ENCODE measurements at places on chromosomes 1 and 21.
A peak's percentile ranks its signal among the peaks of the same experiment; 100 is the strongest.

DNA sequence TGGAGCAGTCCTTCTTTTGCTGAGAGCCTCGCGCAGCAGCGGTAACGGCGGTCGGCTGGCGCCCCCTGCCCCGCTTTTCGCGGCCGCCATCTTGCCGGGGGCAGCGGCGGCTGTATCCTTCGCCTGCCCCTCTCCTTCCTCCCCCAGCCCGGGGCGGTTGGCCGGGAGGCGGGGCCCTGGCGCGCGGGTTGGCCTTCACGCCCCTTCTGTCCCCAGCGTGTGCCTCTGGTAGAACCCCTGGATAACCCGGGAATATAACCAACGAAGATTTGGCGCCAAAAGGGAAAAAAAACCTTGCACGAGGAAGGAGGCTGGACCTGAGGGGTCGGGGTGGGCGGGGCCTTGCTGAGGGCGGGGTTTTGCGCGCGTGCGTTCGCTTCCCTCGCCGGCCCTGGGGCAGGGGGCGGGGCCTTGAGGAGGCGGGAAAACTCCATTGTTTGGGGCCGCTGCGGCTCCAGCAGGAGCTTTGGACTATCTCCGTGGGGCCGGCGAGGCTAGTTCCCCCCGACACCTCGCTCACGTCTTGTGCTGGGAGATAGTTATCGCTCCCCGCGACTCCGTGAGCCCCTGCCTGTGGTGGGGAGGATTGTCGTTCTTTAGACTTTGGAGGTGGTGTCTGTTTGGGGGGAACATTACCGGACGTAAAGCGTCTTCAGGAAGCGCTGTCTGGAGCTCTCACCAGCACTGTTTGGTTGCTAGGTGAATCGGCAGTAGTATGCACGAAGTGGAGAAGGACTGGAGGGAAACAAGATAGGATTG is 689 bp downstream of the NASP start:
- peak; percentile 74 for DNase-seq

GRCh38 chr21:44345495-44345894 is 6.3 kb upstream of the CFAP410 start:
- DNase-seq, result no peak

GRCh38 chr1:198125995-198126735 is 30.6 kb upstream of the NEK7 start:
- DNase-seq, result no peak

DNA sequence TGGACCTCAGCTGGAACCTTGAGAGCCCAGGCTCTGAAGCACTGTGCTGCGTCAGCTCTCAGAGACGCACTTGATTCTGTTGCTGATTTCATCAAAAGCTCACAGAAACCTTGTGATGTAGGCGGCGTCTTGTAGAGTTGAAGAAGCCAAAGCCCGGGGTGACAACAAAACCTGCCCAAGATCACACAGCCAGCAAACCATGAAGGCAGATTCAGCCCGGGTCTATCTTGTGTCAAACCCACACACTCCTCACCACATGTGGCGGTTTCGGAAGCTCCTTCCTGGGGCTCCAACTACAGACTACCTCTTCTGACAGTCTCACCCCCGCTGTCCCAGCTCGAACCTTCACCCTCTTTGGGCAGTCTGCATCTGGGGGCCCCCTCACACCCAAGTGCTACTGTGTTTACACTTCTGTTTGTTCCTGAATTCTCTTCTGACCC is 50.4 kb downstream of the TENT5C start:
- peak; percentile 42 for DNase-seq

DNA sequence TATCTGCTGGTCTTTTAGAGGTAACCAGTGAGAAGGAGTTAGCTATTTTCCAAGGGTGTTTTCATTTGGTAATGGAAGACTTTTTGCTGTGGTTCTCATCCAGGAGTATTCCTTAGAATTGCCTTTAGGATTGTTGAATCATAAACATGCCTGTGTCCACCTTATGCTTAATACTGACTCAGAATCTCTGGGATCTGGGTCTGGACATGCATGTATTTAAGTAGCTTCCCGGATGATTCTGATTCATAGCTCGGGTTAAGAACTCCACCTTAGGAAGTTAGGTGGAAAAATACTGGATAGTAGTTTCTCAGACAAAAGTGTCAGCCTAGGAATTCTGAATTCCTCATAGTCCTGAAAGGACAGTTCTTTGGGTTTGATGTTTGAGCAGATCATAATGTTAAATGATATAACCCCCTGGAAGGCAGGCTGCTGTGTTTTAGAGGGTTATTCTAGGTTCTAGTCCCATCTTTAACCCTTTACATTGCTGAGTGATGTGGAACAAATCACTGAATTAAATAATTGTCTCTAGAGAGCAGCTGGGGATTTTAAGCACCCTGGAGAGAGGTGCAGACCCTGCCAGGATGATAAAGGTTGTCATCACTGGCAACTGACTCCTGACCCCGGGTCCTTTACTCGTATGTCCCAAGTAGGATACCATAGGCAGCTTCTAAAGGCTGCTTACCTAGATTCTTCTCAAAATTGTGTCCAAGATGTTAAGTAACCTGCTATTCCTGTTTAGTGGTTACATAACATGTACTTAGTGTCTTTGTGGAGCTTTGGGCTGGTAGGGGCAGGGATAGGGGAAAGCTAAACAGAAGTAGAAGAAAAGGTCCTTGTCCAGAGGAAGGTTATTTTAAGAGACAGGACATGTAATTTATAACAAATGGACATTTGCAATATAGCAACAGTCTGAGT is 14.5 kb upstream of the C4BPB start:
- DNase-seq, result no peak

- DNase-seq, result peak; percentile 8
Observed at GRCh38 chr1:223364685-223365382, 858 bp upstream of the SUSD4 start.

- no peak for DNase-seq
Observed at GRCh38 chr21:39663066-39663465, 50.3 kb downstream of the B3GALT5 start.

- DNase-seq, result no peak
Observed at GRCh38 chr1:84247425-84248220, 53.9 kb upstream of the SAMD13 start.

DNA sequence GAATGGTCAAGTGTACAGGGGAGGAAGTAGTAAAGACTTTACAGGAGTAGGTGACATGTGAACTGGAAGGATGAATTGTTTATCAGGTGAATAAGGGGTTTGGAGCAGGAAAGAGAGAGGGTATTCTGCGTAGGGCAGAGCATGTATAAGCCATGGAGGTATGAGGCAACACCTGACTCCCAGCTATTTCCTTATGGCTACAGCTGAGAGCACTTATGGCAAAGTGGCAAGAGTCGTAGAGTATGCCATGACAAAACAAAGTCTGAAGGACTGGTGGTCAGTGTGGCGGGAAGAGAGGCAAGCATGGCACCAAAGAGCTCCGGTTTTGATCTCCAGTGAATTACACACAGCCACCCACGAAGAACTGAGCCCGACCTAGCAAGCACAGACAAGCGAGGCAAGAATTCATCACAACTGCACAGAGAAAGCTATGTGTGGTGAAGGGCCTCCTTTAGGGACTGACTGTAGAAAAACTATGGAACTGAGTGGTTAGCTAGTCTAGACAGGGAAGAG is 9.0 kb upstream of the ELOVL1 start:
- DNase-seq, result no peak

GRCh38 chr1:152997901-152998300 is 3.6 kb upstream of the SPRR3 start:
- no peak for DNase-seq

DNA sequence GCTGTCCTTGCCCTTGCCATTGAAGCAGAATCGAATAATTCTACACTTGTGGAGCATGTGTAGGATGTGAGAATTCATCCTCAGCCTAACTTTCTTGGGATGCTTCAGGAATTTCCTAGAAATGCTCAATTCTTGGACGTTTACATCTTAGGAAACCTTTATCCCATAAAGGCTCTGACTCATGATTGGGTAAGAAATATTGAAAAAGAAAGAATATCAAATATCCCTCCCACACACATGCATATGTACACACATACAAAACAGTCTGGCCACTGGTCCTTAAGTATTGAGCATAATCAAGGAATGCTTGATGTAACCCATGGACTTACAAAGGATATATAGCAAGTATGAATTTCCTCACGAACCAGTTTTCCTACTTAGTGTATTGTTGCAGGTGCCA is 83.9 kb upstream of the IPO9 start:
- DNase-seq, result no peak

GRCh38 chr1:226135059-226135651 is 51.4 kb downstream of the ACBD3 start:
- DNase-seq, result no peak

DNA sequence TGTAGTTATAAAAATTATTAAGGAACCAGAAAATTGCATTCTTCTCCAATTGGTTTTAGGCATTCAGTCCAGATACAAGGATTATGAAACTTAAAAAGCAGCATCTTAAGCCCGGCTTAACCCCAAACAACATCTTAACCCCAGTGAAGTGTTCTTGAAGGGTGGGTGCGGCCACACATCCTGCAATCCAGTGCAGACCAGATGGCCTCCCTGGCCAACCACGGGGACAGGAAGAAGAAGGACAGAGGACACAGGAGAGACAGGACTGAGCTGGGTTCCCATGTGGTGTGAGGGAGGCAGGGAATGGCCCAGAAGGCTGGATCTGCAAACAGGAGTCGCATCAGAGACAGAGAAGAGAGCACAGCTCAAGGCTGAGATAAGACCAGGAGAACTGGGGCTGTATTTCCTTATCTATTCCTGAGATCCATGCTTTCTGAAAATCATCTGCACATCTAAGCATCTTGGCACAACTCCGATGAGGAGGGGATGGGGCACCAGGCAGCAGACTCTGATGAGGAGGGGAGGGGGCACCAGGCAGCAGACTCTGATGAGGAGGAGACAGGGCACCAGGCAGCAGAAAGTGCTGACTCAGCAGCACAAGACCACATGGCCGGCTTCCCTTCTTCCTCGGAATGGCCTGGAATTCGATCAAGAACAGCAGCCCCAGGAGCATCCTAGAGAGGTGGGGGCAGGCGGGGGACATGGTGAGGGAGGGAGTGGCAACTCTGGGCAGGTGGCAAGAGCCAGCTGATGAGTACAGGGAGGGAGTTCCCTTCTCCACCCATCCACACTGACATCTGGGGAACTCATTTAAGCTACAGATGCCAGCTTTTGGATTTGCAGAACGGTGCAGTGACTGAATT is 26.6 kb downstream of the ABCG1 start:
- DNase-seq, result no peak

DNA sequence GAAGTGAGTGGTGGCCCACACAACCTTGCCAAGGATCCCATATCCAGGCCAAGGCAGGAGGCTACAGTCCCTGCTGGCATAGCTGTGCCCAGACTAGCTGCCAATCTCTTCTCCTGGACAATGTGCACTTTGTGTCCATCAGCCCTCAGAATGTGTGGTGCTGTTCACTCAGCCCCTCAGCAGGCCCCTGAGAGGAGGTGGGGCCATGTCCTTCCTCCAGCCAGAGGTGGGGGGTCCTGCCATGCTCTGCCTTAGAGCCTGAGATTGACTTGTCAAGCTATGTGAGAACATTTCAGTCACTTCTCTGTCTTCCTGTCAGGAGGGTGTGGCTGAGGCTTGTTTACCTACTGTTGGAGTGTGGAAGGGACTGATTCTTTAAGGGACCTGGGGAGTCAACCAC is 1.4 kb downstream of the NCF2 start:
- DNase-seq, result no peak

- no peak for DNase-seq
Observed at GRCh38 chr1:93108335-93108734, 29.3 kb downstream of the MTF2 start.

GRCh38 chr1:19644681-19645410 is 735 bp downstream of the NBL1 start:
- DNase-seq, result no peak

- DNase-seq, result no peak
Observed at GRCh38 chr1:115630342-115630741, 11.4 kb upstream of the VANGL1 start.

- no peak for DNase-seq
Observed at GRCh38 chr1:64263335-64263734, 59.9 kb downstream of the UBE2U start.

DNA sequence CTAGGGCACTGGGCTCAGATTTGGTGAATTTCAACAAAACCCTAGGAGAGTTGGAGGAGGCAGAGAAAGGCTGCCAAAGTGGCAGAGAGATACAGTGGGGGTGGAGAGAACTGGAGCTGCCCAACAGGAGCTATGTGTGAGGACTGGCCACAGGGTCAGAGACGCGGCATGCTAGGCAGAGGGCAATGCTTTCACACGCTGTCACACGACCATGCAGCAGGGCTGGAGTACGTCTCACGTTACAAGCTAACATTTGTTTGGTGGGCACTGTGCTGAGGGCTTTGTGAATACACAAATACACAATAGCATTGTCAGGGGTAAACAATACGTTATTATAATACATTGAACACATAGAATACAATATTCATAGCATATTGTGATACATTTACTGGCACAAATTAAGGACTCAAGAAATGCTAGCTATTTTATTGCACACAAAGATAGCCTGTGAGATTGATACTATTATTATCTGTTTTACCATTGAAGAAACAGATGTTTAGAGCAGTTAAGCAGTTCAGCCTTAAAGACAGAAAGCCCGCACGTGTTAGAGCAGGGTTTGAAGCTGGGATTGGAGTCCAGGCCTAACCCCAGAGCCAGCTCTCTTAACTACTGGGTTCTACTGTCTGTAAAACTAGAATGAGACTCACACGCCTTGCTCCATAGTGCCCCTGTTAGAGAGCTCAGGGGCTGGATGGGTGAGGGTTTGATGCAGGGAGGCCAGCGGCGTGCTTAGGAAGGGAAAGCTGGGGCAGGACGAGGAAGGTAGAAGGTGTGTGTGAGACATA is 4.5 kb downstream of the RAB7B start:
- no peak for DNase-seq

GRCh38 chr1:1038694-1039093 is 18.8 kb downstream of the AGRN start:
- DNase-seq, result no peak

DNA sequence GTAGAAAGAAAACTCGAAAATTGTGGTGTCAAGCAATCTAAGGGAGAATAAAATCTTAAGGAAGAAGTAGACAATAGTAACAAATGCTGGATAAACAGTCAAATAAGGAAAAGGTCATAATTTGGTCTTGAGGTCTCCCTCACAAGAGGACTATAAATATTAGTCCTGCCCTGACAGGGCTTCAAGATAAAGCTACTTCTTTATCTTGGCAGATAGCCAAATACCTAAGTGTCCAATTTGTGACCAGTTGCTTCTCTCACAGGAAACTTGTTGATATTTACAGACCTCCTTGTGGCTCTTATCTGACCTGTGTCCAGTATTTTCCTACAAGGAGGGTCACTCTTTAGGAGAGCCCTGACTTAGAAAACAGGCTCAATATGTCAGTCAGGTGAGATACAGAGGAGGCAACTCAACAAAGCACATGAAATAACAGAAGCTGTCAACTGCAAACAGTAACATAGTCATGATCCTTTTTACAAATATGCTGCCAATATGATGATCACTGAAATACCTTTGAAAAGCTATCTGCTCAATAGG is 88.8 kb downstream of the TNNI3K start:
- no peak for DNase-seq

DNA sequence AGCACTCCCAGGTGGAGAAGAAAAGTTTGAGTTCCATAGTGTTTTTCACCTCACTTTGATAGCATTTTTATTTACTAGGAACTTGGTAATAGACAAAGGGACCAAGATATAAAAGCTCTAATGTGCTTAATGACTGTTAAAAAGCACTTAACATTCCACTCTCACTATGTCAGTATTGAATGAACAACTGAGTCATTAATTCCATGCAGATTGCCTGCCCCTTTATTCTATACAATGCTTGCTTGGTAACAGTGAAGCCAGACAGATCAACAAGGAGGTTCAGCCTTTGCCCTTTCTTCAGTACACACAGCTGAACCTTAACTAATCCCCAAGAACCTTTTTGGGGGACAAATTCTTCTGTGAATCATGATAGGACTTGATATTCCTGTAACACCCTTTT is 425.5 kb downstream of the NUF2 start:
- no peak for DNase-seq
